Right kidney (tissue), 9 donors: ENCODE measurements at places on chromosomes 12 and 14.
A peak's percentile ranks its signal among the peaks of the same experiment; 100 is the strongest.

- DNase-seq: peak; percentile 19
These were observed 32.9 kb downstream of the RIN3 start for GRCh38 chr14:92546347-92547053.

- peak; percentile 90 for DNase-seq
These were observed 4.5 kb upstream of the IRF2BPL start for GRCh38 chr14:77032844-77033621.

GRCh38 chr14:82190742-82191141, 657.1 kb upstream of the SEL1L start:
- DNase-seq: peak; percentile 12

- no peak for DNase-seq
These were observed 8.4 kb downstream of the DEGS2 start for GRCh38 chr14:100150932-100151587.

GRCh38 chr12:97801471-97802059, 339.0 kb downstream of the RMST start:
- DNase-seq: no peak

DNA sequence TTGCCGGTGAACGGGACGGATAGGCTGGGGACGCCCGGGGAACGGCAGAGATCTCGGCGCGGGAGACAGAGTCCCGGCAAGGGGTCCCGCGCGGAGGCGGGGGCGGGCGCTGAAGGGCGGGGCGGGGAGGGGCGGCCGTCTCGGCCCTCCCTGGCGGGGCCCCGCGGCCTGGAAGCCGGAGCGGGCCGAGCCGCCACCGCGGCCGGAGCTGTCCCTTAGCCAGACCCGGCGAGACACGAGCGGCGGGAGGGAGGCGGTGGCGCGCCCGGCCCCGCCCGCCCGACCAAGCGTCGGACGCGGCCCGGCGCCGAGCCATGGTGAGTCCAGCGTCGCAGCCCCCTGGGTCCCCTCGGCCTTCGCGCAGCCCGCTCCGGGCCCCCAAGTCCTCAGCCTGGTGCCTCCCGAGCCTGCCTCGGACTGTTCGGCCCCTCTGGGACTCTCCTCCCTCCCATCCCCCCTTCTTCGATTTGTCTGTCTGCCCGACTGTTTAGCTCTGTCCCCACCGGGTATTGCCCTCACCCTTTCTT, at the start of gene ARHGEF40:
Gene ARHGEF40, plus strand, starts transcription at position 222 of the 527 bp plus-strand sequence. Its CDS starts 93 bp downstream, at position 315.
- DNase-seq: peak; percentile 87

DNA sequence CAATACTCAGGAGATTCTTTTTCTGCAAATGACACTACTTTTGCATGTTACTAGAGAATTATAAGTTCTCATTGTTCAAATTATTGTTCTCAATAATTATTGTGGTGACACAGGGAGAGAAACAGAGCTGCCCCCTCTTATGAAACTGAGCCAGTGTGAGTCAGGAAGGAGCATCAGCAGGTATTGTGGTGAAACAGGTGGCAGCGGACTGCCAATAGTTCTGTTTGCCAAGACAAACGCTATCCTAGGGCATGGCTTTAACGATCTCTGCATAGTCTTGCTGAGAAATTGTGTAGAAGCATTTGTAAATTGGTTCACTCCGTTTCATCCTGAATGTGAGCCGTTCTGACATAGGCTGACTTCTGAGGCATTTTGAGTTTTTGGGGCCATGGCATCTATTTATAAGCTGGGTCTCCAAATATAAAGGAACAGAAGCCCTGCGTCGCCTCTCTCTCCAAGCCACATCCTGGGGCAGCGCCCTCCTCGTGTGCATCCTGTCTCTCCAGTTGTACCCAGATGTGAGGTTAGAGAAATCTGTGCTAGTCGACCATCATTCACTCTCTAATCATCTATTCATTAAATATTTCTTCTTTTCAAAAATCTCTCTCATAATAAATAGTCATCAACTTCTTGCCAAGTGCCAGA, 15.8 kb upstream of the PPP4R4 start:
- no peak for DNase-seq

DNA sequence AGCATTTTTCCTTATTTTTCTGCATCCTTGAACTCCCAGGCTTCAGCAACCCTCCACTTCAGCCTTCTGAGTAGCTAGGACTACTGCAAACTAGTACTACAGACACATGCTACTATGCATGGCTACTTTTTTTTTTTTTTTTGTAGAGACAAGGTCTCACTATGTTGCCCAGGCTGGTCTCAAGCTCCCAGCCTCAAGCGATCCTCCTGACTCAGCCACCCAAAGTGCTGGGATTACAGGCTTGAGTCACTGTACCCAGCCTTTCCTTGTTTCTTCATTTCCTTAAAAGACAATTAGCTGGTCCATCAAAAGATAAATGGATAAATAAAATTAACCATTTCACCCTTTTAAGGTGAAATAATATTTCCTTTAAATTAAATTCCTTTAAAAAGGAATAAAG, 205.8 kb downstream of the SPTSSA start:
- DNase-seq: no peak

- no peak for DNase-seq
These were observed 389.2 kb upstream of the PRICKLE1 start for GRCh38 chr12:42978708-42979107.

DNA sequence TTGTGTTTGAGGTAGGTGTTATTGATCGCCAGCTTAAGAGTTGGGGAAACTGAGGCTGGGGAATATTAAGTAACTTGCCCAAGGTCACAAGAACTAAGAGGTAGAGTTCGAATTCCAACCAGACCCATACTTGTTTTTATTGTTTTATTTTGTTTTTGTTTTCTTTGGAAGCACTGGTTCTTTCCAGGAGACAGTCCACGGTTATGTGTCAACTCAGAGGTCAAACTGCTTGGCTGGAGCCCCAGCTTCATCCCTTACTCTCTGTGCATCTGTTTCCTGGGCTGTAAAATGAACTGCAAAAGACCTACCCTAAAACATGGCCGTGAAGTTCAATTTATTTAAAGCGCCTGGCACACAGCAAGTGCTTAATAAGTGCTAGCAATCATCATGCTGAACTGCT, 74.4 kb upstream of the MAP1LC3B2 start:
- DNase-seq: no peak

DNA sequence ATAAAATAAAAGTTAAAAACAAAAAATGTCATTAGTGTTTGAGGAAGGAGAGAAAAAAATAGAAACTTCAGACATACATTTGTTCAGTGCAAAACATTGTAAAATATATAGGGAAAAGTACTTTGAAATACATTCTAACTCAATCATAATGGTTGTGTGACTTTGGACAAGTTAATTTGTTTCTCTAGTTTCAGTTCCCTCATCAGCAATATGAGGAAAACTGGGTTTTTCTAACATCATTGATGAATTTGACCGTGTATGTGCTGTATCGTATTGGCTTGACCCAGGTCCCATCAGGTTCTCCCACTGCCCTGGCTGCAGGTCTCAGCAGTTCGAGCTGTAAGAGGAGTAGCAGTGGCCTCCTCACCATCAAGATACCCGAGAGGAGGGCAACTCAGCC, 173.9 kb upstream of the ATF7IP start:
- DNase-seq: no peak

- no peak for DNase-seq
These were observed 2.7 kb downstream of the ART4 start for GRCh38 chr12:14840616-14841015.

DNA sequence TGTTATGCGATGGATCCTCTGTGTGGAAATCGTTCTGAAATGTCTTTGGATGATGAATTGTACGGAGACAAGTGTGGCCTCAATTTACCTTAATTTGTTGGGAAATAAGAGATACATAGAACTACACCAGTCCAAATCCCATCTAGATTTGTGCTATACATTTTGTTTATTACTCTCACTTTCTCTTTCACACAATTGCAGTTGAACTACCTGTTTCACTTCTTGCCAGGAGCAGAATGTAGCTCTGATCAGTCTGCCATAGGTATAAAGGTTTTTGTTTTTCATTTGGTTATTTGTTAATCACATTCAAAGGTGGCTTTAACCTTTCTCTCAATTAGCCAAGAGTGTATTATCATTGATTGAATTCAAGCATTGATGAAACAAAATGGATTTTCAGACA, 268.2 kb downstream of the SNAPC1 start:
- DNase-seq: no peak

DNA sequence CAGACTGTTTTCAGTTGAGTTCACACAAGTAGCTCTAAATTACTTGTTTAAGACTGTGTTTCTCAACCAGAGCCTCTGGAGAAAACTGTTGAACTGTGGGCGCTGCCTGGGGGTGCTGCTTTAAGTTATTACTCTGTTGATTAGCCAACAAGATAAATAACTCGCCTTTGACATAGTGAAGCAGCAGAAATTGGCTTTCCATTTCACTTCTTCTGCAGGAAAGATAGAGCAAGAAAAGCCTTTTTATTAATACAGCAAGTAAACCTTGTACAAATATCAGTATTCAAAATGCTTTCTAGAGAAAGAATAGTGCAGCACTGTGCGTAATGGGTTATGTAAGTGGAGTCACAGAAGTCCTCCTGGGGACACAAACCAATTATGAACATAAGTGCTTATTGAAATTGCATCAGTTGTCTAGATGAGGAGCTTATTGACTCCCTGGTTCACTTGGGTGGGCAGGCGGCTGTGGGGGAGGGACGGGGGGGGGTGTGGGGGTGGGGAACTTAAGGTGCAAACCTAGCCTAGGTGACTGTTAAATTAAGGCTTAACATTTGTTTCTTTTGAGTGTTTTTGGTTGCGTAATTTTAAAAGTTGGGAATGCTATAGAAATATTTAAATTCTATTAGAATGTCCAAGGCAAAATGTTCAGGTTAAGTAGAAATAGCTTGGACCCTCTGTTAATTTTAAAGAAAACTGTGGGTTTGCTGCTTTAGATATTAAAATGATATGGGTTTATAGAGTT, 6.3 kb downstream of the FRS2 start:
- no peak for DNase-seq

- DNase-seq: no peak
These were observed 37.3 kb downstream of the MGST1 start for GRCh38 chr12:16384732-16385131.

DNA sequence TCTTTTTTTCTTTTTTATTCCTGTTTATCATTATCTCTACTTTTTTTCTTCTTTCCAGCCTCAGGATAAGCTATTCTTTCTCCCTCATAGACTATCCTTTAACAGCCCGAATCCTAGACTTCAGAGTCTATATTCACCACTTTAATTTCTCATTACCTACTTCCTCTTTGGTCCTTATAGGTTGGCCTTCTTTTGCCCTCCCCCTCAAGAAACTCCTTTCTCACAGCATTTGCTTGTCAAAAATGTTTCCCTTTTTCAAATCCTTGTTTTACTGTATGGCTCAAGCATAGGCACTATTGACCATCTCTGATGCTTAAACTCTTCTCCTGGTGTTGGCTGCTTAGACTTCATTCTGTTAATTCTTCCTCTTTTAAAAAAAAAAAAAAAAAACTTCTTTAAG, 52.5 kb downstream of the KIAA0586 start:
- no peak for DNase-seq

- no peak for DNase-seq
These were observed 230.9 kb upstream of the ARID2 start for GRCh38 chr12:45498645-45499044.

GRCh38 chr12:103881261-103881660, 40.2 kb upstream of the NT5DC3 start:
- DNase-seq: no peak

GRCh38 chr12:5305425-5305824, 126.5 kb upstream of the NTF3 start:
- no peak for DNase-seq

DNA sequence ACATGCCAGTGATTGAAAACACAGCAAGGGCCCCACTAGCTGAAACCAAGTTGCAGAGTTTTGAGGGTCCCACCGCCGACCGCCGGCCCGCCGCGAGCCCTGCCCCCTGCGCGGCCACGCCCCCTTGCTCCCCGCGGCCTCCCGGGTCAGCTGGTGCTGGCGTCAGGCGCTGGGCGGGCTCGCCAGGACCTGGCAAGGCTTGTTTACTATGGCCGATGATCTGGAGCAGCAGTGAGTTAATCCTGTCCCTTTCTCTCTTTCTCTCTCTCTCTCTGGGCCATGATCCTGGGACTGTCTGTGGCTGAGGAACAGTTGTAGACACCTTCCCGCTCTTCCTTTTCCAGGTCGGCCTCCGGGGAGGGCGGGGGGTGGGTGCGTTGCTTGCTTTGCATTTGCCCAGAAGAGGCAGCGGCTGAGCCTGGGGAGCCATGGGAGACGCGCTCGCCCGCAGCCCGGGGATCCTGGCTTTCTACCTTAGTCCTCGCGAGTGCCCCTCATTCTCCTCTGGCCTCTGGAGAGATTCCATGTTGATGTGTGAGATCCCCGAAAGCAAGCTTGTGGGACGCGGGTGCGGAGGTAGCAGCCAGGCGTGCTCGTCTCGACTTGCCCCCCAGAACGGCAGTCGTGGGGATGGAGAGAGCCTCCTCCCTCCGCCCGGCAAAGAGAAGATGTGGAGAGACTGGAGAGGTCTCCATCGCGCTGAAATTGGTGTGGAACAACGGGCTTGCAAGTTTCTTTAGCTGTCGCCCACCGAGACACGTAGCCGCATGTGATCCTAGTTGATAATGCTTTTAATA, at the start of gene ABHD4:
Gene ABHD4, plus strand, starts transcription at position 202 of the 797 bp plus-strand sequence. Its CDS starts 7 bp downstream, at position 209.
- peak; percentile 96 for DNase-seq

DNA sequence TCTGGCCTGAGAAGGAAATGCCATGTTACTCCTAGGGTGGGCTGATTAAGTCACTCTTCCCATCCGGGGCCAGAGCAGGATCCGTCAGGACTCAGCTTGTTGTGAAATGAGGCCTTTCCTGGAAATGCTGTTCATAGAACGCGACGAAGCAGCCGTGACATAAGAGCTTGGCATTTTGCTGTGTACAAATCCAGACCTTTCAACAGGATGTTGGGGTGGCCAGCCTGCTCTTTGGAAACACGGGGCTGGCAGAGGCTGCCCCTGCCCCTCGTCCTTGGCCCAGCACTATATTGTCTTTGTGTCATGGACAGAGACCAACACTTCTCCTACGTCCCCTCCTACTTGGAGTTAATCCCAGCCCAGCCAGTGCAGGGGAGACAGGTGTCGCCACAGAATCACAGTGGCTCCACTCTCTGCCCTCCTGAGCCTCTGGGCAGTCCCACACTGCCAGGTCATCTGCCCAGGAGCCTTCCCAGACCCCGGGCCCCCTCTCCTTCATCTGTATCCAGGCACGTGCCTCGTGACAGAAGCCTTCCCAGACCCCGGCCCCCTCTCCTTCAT, 18.6 kb upstream of the EIF5 start:
- DNase-seq: no peak

DNA sequence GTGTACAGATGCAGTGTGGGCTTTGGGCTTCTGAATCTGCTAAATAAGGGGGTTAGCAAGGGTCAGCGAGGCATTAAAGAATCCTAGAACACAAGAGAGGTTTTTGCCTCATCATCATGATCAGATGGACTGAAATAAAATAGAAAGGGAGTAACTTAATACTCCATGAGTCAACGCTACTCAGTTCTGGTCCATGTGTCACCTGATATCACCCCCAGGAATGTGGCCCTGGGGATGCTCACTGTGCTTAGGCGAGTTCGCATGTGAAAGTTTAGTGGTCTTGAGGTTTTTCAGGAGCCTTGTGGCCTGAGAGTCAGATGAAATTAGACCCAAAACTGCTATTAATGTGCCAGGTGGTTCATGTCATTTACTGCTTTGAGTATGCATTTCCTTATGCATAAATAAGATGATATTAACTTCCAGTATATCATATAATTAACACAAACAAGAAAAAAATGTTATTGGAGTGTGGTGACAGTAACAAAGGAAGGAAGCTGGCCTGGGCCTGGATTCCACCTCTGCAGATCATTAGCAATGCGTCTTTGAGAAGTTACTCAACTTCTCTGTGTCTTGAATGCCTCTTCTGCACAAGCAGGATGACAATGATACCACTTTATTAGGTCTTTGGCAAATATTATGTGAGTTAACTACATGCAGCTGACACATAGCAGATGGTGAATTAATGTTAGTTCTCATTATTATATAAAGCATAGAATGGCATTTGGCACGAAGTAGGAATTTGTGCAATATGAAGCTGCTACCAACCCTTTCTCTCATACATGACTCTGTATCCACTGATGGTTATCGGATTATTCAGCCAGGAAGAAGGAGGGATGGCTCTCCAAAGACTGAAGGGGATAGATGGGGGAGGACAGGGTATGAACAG, 1272.6 kb downstream of the AACS start:
- DNase-seq: peak; percentile 3
